Glomerular endothelial cell (primary cell): ENCODE measurements at places on chromosomes 11 and 22. TPM values are rescaled to one million over a fixed set of nuclear protein-coding genes. Genes with fewer than 3 reads are reported as not detected.

DNA sequence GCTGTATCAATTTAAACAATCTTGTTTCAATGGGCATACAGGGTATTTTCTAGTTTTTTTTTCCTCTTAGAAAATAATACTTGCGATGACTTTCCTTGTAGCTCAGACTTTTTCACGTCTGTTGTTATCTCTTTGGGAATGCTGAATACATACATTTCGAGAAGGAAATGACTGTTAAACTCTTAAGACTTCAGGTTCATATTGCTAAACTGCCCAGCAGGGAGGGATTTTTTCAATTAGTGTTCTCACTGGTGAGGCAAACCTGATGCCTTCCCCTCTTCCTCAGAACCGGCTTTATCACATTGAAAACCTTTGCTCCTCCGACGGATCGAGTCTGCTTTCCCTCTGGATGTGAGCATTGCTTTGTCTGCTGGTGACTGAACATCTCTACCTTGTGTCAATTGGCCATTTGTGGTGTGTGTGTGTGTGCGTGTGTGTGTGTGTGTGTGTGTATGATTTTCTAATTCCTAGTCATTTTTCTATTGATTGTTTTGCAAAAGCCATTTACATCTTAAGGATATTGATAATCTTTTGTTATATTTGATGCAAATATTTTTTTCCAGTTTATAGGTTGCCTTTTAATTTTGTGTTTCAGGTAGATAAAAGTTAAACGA, 6.6 kb downstream of the NEAT1 start:
- DNase-seq, result no peak

The FAM111B gene
- 2.2 and 5.6 TPM in 2 replicates for total RNA-seq

- DNase-seq, result no peak
Measured at GRCh38 chr11:70108250-70108649, 30.1 kb downstream of the ANO1 start.

DNA sequence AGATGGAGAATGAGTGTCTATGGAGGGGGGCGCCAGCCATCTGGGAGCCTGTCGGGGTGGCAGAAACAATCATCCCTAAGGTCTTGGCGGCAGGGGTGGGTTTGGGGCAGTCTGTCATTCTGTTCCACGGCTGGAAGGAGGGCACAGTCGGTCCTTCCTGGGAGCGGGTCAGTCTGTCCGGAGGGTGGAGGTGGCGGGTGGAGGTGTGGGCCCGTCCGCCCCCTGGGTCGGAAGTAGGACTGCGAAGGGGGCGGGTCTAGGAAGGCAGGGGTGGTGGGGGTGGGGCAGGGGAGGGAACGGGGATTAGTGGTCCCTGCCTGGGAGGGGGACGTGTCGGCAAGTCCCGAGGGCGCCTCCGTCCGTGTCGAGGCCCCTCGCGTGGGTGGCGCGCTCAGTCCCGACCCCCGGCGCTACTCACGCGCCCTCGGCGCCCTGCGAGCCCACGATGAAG, 461 bp downstream of the TBC1D10A start:
- DNase-seq, result no peak

GRCh38 chr11:125413226-125413625, 82.8 kb downstream of the FEZ1 start:
- no peak for DNase-seq

The CARD18 gene
- total RNA-seq, result not detected in 2 replicates

DNA sequence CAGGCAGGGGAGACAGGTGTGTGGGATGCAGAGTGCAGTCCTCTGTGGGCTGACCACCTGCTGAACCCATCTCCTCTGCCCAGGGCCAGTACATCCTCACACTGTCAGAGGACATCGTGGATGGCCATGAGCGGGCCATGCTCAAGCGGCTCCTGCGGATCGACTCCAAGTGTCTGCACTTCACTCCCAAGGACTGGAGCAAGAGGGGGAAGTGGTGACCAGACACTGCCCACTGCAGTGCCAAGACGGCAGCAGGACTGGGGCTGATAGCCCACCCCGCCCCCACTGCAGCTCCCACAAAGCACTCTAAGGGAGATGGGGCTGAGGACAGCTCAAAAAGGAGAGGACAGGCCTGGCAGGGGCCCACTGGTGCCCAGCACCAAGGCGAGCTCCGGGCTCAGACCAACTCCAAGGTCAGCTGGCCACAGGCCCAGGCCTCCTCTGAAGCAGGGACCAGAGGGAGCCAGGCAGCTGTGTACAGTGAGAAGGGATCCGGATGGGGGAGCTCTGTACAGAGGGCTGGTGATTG, 1.6 kb downstream of the RNASEH2C start:
- DNase-seq, result no peak

DNA sequence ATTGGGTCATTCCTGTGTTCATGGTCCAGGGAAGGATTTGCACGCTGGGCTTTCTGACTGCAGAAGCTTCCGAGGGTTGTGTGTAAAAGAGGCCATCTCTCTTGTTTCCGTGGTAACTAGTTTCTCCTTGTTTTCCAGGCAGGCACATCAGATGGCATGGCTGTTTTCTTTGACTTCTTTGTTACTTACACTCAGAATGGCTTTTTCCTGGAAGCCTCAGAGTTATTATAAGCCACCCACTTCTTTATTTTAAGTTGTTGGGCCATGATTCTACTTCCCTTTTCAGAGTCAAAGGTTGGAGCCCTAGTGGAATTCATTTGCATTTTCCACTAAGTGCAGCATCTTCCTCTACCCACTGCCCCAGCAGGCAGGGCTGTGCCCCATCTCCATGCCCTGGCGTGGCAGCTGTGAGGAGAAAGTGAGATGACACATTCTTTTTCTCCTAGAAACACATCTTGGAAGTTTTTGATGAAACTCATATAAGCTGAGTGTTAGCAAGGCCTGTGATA, 94.9 kb downstream of the PRR5L start:
- DNase-seq, result no peak

- no peak for DNase-seq
Measured at GRCh38 chr11:15495462-15495861, 380.7 kb downstream of the INSC start.

The CHEK1 gene
- 12.6 and 18.0 TPM in 2 replicates for total RNA-seq

DNA sequence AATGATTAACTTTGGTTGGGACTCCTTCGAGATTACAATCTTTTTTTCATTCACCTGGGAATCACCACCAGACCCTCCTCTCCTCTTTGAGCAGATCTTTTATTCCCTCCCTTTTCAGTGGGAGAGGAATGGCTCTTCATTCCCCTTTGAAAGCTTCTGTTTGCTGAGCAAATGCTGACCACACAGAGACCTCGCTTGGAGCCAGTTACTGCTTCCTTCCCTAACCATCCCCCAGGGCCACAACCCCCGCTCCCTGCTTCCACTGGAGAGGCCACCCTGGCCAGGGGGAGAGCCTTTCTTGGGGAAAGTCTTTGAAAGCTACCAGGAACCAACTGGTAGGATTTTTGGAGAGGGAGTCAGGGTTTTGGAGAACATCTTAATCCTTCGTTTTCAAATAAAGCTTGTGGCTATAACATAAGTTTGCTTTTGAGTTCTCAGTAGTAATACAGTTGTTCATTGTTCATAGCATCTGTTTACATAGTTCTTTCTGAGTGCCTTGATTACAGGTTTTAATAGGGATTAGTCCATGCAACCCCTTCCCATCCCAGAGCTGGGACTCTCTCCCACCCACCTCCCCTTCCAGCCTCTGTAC, 138.4 kb downstream of the DBX1 start:
- no peak for DNase-seq

- no peak for DNase-seq
Measured at GRCh38 chr11:78748918-78749690, 174.4 kb upstream of the NARS2 start.

The OR4A15 gene
- not detected in 2 replicates for total RNA-seq

DNA sequence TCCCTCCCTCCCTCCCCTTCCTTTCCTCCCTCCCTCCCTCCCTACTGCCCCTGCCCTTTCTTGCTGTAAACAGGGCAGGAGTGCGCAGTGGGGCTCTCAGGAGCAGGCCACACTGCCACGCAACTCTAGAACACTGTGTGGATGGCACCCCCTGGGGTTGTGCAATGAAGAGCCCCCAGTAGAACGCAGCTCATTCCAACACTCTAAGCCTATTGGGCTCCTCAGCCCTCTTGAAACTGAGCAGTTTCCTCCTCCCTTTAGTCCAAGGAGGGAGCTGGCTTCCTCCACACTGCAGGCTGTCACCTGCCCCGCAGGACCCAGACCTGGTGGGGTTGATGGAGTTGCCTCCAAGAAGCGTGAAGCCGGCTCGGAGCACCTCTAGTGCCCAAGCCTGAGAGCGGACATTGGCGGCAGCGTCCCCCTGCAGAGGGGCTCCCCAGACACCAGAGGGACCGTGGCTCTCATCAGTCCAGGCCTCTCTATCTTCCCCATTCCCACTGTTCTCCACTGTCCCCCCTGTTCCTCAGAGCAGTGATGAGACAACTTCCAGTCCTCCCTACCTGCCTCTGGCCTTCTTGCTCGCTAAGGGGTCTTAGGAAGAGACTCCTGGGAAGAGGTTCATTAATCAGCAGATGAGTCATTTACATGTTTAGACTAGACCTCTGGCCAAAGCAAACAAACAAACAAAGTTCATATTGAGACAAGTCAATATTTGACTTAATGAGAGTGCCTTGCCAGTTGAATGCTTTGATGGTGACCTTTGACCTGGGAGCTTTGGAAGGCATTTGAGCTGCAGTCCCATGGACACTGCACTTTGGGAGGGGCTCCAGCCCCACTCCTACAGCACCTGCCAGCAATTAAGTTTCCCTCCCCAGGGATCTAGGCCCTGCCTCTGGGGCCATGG, 64.0 kb downstream of the RPUSD4 start:
- DNase-seq, result no peak

DNA sequence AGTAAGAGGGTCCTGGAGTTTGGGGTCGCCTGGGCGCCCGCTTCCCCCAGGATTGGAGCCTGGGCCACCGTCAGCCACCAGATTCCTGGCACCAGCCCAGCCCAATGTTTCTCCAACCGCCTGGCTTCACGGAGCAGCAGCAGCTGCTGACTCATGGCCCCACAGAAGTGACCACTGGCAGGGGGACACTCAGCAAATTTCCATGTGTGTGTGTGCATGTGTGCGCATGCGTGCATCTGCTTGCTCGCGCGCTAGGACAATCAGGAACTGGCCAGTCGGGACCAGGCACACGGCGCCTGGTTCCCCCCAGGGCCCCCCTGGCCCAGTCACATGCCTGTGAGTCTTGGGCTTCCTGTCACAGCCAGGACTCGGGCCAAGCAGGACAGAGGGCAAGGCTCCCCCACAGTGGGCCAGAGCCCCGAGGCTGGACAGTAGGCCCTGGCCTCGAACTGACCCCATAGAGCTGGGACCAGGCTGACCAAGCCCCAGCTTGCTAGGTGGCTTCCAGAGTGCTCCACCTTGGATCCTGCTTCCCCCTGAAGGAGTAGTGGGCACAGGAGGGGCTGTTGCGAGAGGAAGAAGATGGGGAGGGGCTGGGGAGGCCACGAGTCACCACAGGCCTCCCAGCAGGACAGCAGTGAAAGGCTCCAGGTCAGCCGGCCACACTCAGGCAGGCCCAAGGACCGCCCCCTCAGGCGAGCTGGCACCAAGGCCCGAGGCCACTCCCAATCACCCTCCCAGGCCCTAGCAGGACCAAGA, 3.2 kb downstream of the CTSD start:
- DNase-seq, result no peak

GRCh38 chr11:61554172-61554988, 26.5 kb downstream of the SYT7 start:
- DNase-seq, result no peak

The YPEL4 gene
- total RNA-seq, result 0.24 and 0.41 TPM in 2 replicates

- no peak for DNase-seq
Measured at GRCh38 chr11:35814081-35814695, 129.7 kb upstream of the LDLRAD3 start.

- DNase-seq, result peak; percentile 70
Measured at GRCh38 chr11:27215471-27216269, 147.3 kb downstream of the CCDC34 start.

The VEGFB gene
- total RNA-seq, result 65.9 and 69.2 TPM in 2 replicates
